ENCODE measurements at places on chromosomes 3 and 15.

DNA sequence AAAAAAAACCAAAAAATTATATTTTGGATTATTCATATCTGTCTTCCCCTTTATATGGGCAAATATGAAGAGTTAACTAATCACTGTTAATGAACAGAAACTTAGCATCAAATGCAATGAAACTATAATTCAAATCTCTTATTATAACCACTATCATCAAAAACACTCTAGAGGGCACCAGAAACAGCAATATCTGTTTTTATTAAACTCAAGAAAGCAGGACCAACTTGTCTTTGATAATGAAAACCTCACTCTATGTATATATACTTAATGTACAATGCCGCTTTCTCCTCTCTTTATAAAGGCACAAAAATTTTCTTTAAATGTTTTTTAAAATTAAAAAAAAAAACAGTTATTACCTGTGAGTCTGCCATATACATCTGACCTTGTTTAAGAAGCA is 92.7 kb downstream of the UACA start:
- peak; percentile 28 for DNase-seq

DNA sequence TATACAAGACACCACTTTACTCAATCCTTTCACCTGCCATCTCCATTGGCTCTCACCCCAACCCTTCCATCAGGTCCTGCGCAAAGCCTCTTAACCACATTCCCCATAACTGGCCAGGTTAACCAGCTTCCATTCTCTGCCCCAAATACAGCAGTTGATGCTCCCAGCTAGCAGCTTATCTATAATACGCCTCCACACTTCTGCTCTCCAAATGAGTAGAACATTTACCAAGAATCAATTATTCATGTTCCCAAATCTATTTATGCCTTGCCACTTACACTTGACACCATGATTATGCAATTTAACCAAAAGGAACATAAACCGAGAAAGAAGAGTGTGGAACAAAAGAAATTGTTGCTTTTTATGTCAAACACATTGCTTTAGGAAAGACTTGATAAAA is 103.7 kb upstream of the TPM1 start:
- no peak for DNase-seq

GRCh38 chr3:122003112-122003511 is 18.9 kb downstream of the ILDR1 start:
- DNase-seq: peak; percentile 47

GRCh38 chr3:69172058-69172457 is 49.7 kb upstream of the LMOD3 start:
- DNase-seq: no peak

DNA sequence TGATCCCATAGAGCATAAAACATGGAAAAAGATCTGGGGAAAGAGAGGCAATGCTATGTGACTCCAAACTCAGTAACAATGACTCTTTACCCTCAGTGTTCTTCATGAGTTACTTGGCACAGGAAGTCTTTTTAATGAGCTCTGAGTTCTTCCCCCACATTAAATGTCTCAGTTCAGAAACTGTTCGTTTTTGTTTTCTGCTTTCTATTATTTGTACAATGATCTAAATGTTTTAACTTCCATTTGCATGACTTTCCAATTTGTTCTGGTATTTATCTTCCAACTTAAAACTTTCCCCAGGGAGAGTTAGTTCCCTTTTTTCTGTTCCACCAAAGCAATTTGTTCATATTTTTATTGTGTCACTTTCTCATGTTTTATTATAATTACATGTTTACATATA is 177.0 kb upstream of the ZBTB20 start:
- DNase-seq: no peak

GRCh38 chr15:51327081-51327480 is 11.3 kb downstream of the CYP19A1 start:
- DNase-seq: no peak

DNA sequence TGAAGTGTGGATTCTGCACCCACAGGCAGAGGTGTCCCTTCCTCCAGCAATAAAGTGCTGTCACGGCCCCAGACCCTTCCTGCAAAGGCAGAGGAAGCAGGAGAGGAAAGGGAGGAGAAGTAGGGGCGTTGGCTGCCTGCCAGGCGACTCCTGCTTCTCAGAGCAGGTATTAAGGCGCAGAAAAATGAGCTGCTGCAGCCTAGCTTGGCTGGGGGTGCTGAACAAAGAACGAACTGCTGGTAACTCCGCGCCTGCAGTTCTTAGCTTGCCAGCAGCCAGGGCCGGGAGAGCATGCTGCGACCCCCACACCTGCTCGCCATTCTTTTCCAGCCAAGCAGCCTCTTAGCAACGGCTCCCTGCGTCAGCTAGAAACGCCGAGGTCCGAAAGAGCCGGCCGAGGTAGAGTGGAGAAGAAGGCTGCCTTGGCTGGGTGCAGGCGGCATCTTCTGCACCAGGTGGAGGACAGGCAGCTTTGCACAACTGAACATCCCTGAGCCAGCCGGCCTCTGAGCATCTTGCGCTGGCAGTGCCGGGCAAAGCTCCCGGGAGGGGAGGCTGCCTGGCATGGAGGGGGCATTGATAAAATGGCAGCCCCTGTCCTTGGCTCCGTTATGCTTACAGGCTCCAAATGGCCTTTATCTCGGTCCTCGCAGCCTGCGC is 296.0 kb downstream of the MEX3B start:
- DNase-seq: no peak

GRCh38 chr3:74145277-74145676 is 469.2 kb downstream of the CNTN3 start:
- DNase-seq: no peak

- DNase-seq: no peak
These were observed 26.0 kb downstream of the PPCDC start for GRCh38 chr15:75049392-75049791.

DNA sequence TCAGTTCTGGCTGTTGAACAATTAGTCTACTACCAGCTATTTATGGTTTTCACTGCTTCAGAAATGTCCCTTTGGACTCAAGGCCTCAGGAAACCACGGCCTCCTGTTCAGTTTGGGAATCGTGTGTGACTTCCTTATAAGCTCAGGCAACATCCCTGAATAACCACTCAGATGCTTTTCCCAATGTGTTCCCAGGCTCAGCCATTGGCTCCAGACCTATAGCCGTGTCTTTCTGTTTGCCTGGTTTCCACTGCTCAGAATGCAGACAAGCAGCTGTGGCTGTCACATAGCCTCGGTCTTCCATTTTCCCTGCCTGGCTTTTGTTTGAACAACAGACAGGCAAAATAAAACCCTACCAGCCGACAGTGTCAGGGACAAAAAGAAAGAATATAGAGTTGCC is 63.2 kb upstream of the ATP2B2 start:
- DNase-seq: no peak

- DNase-seq: no peak
These were observed 375.9 kb downstream of the MCTP2 start for GRCh38 chr15:94607176-94607654.

DNA sequence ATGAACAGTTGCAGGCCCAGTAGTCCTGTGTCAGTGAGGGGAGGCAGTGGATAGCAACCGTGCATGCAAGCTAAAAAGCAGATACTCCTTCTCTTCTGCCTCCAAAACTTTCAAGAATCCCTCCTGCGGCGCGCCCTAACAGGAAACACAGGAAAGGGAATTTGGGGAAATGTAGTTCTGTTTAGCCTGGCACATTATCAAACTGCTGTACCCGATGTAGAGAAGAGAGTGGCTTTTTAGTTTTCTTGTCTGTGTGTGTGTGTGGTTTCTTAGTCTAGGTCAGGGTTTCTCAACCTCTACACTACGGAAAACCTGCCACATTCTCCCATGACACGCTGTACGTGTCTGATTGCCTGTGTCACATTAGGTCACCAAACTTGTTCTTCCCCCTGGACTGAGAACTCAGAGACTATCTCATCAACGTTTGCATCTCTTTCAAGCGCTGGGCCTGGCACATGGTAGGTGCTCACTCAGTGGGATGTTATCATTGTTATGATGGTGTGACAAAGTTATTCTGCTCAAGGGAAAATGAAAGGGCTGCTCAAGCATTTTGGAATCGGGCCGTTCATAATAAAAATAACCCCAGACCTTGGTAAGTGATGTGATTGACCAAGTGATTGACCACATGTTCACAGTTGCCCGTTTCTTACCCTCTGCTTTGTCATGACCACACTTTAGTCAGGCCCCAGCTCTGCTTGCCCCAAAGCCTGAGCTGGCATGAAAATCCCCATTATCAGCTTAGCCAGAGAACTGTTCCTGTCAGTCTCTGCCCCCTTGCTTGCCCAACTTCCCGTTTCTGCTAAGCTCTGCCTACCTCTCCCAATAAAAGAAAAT is 33.2 kb downstream of the TM4SF4 start:
- DNase-seq: peak; percentile 52

All from CD4-positive, alpha-beta T cell treated with Interferon alpha-2 for 1 hour (primary cell).